Non-pigmented ciliary epithelial cell (primary cell): ENCODE measurements at places on chromosomes 2 and 18.

DNA sequence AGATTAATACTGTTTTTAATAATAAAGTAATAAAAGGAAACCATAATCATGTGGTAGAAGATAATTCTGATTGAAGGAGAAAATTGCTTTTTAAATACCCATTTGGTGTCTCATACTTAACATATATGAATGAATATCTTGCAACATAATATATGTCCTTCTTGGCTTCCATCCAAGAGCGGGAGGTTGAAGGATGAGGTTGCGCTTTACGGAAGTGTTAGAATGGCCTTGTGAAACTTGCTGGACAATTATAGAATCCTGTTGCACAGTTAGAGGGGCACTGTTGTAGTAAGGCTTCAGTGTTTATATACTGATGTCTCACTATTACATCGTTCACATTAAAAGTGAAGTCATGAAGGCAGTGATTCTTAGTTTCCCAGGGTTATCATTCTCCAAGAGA, 9.4 kb downstream of the INSIG2 start:
- DNase-seq, result no peak

DNA sequence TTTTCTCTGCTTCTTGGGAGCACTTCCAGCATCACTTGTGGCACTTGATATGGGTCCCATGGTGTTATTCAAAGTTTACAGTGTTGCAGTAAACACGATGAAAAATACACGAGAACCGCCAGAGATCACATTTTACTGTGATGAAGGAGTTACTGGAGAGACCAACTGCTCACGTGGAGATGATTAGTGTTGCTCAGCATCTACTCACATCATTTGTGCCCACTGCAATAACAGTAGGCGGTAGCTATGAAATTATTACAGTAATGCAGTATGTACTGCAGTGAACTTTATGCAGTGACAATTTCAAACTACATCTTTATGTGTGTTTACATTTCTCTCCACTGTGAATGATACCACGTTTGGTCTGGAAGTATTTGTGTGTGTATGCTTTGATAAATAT, 93.5 kb downstream of the SLC4A3 start:
- DNase-seq, result no peak

DNA sequence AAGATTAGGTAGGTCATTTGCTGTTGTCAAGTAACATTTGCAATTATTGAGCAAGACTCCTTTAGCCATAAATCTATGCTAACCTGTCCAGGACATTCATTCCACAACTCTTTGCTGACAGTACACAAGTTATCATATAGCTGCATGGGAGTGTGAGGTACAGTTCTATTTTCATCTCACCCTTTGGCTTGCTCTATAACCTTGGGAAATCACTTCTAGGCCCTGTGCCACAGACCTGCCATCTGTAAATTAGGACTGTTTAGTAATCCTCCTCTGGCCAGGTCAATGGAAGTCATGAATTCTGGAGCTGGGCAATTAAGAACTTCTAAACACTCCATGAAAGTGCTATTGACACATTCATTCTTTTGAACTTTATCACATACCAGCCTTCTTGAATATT, 34.6 kb upstream of the PAIP2B start:
- no peak for DNase-seq

DNA sequence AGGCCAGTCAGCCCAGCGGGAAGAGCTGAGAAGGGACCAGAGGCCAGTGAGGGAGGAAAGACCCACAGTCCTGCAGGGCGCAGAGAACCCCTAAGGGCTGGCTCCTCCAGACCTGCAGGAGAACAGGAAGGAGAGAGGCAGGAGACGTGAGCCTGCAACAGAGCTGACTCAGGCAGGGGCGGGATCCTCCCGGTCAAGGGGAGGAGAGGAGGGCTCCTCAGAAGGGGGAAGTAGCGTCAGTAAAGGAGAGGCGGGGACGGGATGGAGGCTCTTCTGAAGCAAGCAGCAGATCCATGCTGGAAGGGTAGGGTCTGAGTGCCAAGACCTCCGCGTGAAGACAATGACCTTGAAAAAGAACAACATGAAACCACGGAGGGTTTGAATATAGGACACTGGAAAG, 50.8 kb downstream of the TRABD2A start:
- no peak for DNase-seq

- no peak for DNase-seq
These were observed 123.8 kb upstream of the STON1 start for GRCh38 chr2:48406116-48406515.
